ENCODE measurements at places on chromosomes 7 and 10.

DNA sequence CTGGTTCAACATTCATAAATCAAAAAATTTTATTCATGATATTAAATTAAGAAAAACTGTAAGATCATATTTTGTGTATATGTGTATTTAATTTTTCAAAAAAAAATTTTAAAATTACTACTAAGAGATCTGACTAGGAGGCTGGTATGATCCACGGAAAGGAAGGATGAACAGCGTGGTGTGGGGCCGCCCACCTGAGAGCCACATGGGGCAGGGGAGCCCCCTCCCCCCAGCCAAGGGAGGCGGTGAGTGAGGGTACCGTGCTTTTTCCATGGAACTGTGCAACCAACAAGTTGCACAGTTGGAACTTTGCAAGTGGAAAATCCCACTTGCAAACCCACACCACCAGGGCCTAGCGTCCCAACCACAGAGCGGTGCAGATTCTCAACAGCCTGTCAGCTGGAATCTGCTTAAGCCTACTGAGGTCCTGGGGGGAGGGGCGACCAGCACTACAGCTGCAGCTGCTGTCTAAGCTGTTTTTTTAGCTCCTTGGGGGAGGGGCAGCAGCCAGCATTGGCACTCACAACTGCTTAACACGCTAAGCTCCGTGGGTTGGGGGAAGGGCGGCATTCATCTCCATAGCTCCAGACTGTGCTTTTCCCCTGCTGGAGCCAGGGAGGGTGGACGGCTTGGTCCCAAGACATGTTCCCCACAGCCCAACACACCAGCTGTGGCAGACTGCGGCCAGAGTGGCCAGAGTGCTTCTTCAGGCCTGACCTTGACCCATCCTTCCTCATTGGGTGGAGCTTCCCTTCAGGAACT is 94.2 kb upstream of the IGFBP3 start:
- no peak overlapping the region for H3K4me3 ChIP-seq
- no peaks in the 10 kb centered on the region for H3K27me3 ChIP-seq
- no peaks in the 10 kb centered on the region for H3K36me3 ChIP-seq
- DNase-seq, result no peak
- H3K27ac ChIP-seq, result no peak overlapping the region
- no peaks in the 10 kb centered on the region for H3K4me1 ChIP-seq

DNA sequence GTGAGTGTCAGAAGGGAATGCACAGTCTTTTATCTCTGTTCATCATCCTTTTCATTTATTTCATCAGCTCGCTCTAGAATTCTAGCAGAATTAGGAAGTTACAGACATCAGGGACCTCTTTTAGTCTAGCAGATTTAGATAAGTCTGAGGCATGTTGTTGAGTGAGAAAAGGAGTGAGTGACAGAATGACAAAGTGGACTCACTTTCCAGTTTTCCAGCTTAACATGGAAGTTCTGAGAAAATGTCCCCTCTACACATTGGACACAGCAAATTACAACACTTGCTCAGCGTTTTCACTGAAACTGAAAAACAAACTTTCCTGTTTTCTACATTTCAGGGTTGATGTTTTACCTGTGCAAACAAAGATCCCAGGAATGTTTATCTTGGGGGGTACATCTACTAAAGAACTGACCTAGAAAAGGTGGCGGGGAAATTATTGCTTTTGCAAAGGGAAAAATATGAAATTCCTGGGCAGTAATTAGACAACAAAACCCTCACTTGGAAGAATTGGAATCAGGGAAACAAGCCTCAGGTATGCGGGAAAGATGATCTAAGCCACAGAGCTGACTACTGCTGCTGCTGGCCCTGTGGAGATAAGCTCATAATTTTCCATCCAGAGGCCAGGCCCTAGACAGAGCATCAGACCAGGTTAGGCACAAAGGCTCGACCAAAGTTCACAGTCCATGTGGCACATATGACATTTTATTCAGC is 14.6 kb upstream of the CYP3A5 start:
- no peak overlapping the region for H3K27ac ChIP-seq
- H3K4me1 ChIP-seq, result no peaks in the 10 kb centered on the region
- H3K4me3 ChIP-seq, result no peak overlapping the region
- H3K27me3 ChIP-seq, result no peaks in the 10 kb centered on the region
- H3K36me3 ChIP-seq, result no peaks in the 10 kb centered on the region
- no peak for DNase-seq

GRCh38 chr10:70937661-70938060 is 49.3 kb upstream of the PCBD1 start:
- no peaks in the 10 kb centered on the region for H3K27me3 ChIP-seq
- no peak overlapping the region for H3K4me3 ChIP-seq
- DNase-seq, result no peak
- no peak overlapping the region for H3K27ac ChIP-seq

DNA sequence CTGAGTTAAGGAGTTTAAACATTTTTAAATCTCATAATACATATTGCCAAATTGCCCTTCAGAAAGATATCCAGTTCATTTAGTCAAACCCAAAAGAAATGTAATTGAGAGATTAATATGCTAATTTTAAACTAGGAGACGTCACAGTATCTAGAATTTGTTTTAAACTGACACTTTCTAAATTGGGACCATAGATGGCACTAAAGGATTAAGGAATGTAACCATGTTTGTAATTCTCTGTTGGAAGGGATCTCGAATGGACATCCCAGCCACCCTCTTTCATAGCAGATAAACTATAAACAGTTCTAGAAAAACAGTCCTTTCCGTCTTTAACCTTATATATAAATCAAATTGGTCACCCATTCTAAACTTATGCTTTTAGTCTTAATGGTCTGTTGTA is 30.0 kb upstream of the SAMD9L start:
- no peaks in the 10 kb centered on the region for H3K4me1 ChIP-seq
- H3K4me3 ChIP-seq, result no peak overlapping the region
- H3K36me3 ChIP-seq, result no peaks in the 10 kb centered on the region

GRCh38 chr10:124717911-124718741 is 26.1 kb downstream of the FAM53B start:
- H3K4me3 ChIP-seq, result no peak overlapping the region
- H3K36me3 ChIP-seq, result no peaks in the 10 kb centered on the region
- H3K27me3 ChIP-seq, result no peaks in the 10 kb centered on the region

GRCh38 chr7:3730276-3730675 is 429.2 kb downstream of the SDK1 start:
- no peaks in the 10 kb centered on the region for H3K27me3 ChIP-seq
- H3K36me3 ChIP-seq, result no peaks in the 10 kb centered on the region
- no peak overlapping the region for H3K27ac ChIP-seq
- no peak overlapping the region for H3K4me3 ChIP-seq

DNA sequence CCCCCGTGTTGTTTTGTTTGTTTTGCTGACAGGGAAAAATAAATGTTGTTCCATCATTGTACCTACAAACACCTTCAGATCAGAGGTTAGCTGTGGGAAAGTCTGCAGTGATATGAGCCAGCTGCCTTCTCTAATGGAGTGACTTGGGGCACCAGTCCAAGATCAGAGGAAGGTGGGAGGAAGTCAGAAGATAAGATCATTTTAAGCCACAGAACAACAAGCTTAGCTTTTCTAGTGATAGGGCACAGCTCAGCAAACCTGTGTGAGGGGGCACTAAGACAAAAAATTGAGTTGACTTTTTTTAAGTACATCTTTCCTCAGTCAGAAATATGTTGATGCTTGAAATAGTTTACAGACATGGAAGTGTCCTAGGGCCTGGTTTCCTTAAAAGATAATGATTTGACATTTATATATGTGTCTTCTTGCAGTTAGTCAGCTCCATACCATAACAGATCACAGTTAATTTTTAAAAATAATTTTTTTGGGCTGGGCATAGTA is 240.3 kb upstream of the KAT6B start:
- H3K4me3 ChIP-seq, result no peak overlapping the region
- no peaks in the 10 kb centered on the region for H3K36me3 ChIP-seq
- no peak for DNase-seq
- H3K27ac ChIP-seq, result no peak overlapping the region

- H3K4me3 ChIP-seq, result no peak overlapping the region
- no peak overlapping the region for H3K27ac ChIP-seq
- H3K36me3 ChIP-seq, result no peaks in the 10 kb centered on the region
- H3K4me1 ChIP-seq, result peaks cover 18% of the 10 kb centered on the region
- no peaks in the 10 kb centered on the region for H3K27me3 ChIP-seq
- DNase-seq, result no peak
Measured at GRCh38 chr10:127913368-127913759, 6.5 kb downstream of the PTPRE start.

DNA sequence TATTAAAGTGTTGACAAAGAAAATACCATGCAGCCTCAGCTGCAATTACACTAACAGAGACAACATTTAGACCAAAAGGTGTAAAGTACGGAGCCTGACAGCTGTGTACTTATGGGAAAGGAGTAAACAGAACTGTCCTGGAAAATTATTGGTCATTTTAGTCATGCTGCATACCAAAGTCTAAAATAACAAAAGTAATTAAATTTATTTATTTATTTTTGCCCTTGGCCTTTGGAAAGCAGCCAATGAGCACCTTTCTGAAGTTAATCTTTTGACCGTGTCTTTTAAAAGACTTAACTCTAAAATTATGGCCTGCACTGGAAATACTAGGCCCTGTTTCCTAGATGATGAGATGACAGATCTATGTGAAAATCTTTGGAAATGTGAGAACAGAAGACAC is 597.6 kb downstream of the NXPH1 start:
- H3K27me3 ChIP-seq, result no peaks in the 10 kb centered on the region
- DNase-seq, result no peak
- H3K36me3 ChIP-seq, result no peaks in the 10 kb centered on the region
- H3K4me1 ChIP-seq, result no peaks in the 10 kb centered on the region

DNA sequence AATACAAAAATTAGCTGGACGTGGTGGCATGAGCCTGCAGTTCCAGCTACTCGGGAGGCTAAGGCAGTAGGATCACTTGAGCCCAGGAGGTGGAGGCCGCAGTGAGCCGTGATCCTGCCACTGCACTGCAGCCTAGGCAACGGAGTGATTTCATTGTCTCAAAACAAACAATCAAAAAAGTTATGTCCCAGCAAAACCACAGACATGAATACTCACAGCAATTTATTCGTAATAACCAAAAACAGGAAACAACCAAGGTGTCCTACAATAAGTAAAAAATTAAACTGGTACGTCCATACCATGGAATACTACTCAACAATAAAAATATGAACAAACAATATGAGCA is 11.6 kb upstream of the CYTH3 start:
- H3K4me3 ChIP-seq, result no peak overlapping the region
- no peak overlapping the region for H3K27ac ChIP-seq
- H3K4me1 ChIP-seq, result peaks cover 11% of the 10 kb centered on the region
- no peaks in the 10 kb centered on the region for H3K36me3 ChIP-seq

GRCh38 chr7:18206331-18206730 is 178.7 kb upstream of the PRPS1L1 start:
- H3K4me1 ChIP-seq, result peaks cover 3% of the 10 kb centered on the region
- no peak overlapping the region for H3K27ac ChIP-seq
- no peak overlapping the region for H3K4me3 ChIP-seq
- H3K27me3 ChIP-seq, result no peaks in the 10 kb centered on the region

DNA sequence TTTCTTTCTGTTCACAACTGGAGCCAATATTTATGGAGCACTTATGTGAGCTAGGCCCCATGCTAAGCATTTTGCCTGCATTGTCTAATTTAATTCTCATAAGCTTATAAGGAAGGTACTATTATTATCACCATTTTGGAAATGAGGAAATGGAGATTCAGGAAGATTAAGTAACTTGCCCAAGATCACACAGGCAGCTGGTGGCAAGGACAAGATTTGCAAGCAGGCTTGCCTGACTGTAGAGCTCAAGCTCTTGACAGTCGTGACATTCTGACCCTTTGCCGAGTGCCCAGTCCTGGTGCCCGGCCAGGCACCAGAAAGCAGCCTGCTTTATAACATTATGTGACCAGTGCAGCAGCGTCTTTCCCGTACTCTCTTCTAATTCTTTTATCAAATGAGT is 38.2 kb downstream of the WNT2 start:
- H3K4me1 ChIP-seq, result no peaks in the 10 kb centered on the region
- H3K27ac ChIP-seq, result no peak overlapping the region
- H3K27me3 ChIP-seq, result no peaks in the 10 kb centered on the region
- no peaks in the 10 kb centered on the region for H3K36me3 ChIP-seq
- no peak for DNase-seq

DNA sequence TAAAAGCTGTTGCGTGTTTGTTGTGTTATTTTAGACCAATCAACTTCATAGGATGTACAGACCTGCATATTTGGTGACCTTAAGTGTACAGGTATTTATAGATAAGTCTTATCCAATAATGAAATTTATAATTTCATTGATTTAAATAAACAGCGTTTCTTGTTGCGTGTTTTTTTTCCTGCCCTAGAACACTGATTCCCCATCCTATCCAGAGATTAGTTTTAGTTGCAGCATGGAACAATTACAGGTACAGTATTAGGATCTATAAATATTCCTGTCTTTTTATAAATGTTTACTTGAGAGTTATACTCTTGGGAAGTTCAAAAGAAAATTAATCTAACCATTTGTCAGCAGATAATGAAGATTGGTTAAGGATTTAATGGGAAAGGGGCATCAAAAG is 2.1 kb upstream of the BMI1 start:
- H3K27me3 ChIP-seq, result no peaks in the 10 kb centered on the region
- H3K36me3 ChIP-seq, result no peaks in the 10 kb centered on the region
- H3K4me1 ChIP-seq, result peaks cover 49% of the 10 kb centered on the region
- no peak overlapping the region for H3K4me3 ChIP-seq
- no peak overlapping the region for H3K27ac ChIP-seq

GRCh38 chr7:81256991-81257390 is 338.1 kb upstream of the SEMA3C start:
- H3K36me3 ChIP-seq, result no peaks in the 10 kb centered on the region
- H3K27ac ChIP-seq, result no peak overlapping the region
- H3K4me1 ChIP-seq, result no peaks in the 10 kb centered on the region

GRCh38 chr7:92528958-92529264 is 316 bp downstream of the RBM48 start:
- no peaks in the 10 kb centered on the region for H3K27me3 ChIP-seq
- peak overlapping the region; percentile 76 for H3K27ac ChIP-seq
- H3K36me3 ChIP-seq, result peaks cover 15% of the 10 kb centered on the region
- H3K4me1 ChIP-seq, result peaks cover 11% of the 10 kb centered on the region
- DNase-seq, result no peak
- H3K4me3 ChIP-seq, result peak overlapping the region; percentile 97

DNA sequence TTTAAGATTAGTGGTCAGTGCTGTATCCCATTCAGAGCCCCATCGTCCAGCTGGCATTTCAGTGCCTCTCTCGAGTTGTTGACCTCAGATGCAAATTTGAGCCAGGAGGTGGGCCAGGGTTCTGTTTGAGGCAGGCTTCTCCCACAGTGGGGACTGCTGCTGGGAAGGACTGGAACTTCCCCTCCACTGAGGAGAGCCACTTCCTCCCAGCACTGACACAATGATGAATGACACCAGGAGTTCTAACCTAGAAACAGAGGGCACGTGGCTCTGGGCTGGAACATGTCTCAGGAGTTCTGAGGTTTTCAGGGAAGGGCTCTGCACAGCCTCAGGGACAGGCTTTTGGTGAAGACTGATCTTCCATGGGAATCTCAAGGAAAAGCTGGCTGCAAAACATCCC is 18.3 kb upstream of the BTBD16 start:
- H3K4me1 ChIP-seq, result no peaks in the 10 kb centered on the region
- H3K27me3 ChIP-seq, result no peaks in the 10 kb centered on the region
- no peak overlapping the region for H3K4me3 ChIP-seq
- DNase-seq, result no peak
- H3K27ac ChIP-seq, result no peak overlapping the region
